Activated gamma-delta T cell treated with anti-CD3 and anti-CD28 coated beads, Interleukin-2, amount 50 U/mL, for 16 hours (primary cell): ENCODE measurements at places on chromosomes 3 and 15.

DNA sequence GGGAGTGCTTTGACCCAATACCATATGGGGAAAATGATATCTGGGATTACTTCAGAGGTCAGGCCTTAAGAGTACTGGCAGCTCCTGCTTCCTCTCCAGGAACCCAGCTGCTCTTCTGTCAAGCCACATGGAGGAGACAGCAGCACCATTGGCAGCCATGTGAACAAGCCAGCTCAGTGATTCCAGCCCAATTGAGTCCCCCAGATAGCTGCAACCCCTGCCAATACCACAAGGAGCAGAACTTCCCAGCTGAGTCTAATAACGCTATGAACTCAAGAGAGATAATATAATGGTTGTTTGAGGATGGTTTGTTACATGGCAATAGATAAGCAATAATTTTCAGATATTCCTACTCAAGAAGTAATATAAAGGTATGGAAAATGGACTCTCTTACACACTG lies 126.8 kb upstream of the CPNE4 start:
- DNase-seq = no peak

- DNase-seq = no peak
Measured at GRCh38 chr3:82080792-82081191, 319.3 kb upstream of the GBE1 start.

DNA sequence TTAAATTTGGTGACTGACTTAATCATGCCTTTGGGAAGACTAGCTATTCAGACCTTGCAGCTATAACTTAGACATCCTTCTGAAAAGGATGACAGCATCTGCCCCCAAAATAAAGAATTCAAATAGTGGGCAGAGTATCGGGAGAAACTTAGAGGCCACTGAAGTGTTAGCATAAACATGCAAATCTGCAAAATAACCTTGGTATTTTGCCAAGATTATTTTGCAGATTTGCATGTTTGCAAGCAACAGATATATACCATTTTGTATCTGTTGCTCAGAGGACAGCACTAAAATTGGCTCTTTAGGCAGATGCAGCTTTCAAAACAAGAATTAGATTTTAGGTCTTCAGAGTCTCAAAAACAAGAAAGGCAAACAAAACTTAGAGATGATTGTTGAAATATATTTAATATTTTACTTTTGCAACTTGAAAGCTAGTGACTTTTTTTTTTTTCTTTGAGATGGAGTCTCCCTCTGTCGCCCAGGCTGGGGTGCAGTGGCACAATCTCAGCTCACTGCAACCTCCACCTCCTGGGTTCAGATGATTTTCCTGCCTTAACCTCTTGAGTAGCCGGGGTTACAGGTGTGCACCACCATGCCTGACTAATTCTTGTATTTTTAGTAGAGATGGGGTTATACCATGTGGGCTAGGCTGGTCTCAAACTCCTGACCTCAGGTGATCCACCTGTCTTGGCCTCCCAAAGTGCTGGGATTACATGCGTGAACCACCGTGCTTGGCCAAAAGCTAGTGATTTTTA lies 47.8 kb downstream of the KBTBD8 start:
- DNase-seq = no peak

DNA sequence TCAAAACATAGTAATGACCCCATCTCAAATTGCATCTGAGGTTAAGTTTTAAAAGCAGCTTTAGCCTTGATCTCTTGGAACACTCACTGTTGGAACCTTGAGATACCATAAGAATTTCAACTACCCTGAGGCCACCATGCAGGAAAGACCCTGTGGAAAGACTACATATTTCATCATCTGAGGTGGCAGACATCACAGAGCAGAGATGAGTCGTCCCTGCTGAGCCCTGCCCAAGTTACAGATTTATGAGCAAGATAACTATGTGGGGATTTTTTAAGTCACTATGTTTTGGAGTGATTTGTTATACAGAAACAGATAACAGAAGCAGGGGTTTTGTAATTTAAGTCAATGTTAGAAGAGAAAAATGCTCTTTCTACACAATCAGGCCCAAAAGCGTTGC lies 168.4 kb downstream of the STAC start:
- DNase-seq = no peak

DNA sequence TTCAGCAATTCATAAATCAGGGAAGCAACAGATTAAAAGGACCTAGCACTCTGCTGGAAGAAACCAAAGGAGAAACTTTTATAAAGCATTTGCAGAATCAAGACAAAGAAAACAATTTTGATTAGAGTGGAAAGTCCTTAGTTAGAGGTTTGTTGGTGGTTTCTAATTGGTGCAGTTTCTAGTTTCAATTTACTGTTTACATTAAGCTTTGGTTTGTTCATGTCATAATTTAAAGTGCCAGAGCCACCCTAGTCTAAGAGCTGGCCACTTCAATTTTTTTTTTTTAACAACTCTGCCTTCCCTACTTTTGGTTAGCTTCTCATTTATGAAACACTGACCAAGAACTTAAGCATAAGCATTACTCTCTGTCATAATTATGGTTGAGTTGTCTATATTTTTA lies 1428.2 kb upstream of the GBE1 start:
- DNase-seq = no peak

- DNase-seq = peak; percentile 68
Measured at GRCh38 chr15:65133548-65134200, at the start of gene PDCD7. Gene PDCD7 (minus strand): TSS chr15:65133808. CDS start chr15:65133781, 27 bp downstream.

DNA sequence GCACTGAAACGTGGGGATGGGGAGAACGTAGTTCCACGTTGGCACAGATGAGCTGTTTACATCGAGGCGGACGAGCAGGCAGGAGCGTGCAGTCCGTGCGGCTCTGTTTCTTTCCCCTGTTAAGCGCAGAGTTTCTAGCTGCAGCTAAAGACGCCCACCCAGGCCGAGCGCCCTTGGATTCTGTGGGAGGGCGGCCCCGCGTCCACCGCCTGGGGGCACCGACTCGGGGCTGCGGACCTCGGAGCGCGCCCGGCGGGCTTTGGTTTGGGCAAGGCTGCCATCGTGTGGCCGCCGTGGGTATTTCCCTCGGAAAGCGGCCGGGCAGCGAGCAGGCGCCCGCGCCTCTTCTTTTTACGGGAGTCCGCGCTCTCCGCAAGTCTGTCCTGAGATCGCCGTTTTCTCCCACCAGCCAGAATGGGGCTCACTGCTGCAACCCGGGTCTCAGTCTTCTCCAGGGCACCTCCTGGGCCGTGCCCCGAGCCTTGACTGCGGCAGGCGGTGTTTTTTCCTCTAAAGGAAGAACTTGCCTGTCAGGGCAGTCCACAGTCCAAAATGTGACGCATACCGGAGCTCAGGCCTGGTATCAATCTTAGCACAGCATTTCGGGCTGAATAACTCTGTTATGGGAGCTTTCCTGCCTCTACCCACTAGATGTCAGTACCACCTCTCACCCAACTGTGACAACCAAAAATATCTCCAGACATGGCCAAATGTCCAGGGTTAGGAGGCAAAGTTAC lies 219.9 kb upstream of the IGF1R start:
- DNase-seq = peak; percentile 29

- no peak for DNase-seq
Measured at GRCh38 chr3:23501201-23501802, 298.2 kb downstream of the UBE2E2 start.

DNA sequence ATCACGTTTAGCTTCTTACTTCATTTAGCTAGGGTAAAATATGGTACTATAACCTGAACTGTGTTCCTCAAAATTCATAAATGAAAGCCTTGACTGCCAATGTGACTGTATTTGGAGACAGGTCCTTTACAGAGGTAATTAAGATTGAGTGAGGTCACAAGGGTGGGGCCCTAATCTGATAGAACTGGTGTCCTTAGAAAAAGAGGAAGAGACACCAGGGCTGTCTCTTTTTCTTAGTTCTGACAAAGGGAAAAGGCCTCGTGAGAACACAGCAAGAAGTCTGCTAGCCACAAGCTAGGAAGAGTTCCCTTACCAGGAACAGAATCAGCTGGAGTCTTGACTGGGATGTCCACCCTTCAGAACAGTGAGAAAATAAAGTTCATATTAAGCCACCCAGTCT lies 162.7 kb downstream of the GMNC start:
- DNase-seq = no peak

GRCh38 chr3:151309566-151309965 lies 7.1 kb downstream of the GPR87 start:
- no peak for DNase-seq

DNA sequence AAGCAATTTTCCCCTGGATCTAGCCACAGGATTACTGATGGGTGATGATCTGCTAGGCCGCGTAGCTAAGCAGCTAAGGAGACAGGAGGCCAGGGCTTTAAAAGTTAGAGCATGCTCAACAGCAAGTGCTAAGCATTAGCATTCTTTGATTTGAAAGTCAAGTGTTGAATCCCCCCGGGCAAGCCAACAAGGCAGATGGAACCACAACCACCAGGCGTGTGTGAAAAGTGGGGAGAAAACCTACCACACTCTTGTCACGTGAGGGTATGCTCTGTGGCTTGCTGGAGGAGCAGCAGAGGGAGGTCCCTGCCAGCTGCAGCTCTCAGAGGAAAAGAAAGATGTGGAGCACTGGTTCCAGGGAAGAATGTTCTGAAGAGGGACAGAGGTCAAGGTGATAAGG lies 20.9 kb downstream of the SLC51A start:
- DNase-seq = no peak

GRCh38 chr3:151859233-151859673 lies 14.2 kb upstream of the SUCNR1 start:
- DNase-seq = no peak

- DNase-seq = no peak
Measured at GRCh38 chr3:20037255-20037996, 2.8 kb upstream of the KAT2B start.
